ENCODE measurements at places on chromosomes 11 and 22.

DNA sequence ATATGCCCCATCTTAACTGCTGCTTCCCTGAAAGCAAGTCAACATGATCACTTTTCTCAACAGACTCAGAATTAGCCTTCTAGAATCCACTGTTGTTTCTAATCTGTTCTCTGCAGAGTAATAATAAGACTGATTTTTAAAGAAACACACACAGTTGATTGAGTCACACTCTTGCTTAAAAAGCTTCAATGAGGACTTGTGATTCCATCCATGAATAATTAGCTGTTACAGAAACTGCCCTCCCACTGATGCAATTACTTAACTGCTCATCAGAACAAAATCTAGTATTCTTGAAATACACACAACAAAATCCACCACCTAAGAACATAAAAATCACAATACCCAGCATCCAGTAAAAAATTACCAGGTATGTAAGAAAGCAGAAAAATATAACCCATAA is 100.5 kb upstream of the TIMP3 start:
- no peak for DNase-seq

GRCh38 chr11:123741159-123742030 is at the start of gene ZNF202:
Gene ZNF202, minus strand, starts transcription at chr11:123741660. Its CDS starts 10,772 bp downstream, at chr11:123730888.
- DNase-seq: peak; percentile 89

DNA sequence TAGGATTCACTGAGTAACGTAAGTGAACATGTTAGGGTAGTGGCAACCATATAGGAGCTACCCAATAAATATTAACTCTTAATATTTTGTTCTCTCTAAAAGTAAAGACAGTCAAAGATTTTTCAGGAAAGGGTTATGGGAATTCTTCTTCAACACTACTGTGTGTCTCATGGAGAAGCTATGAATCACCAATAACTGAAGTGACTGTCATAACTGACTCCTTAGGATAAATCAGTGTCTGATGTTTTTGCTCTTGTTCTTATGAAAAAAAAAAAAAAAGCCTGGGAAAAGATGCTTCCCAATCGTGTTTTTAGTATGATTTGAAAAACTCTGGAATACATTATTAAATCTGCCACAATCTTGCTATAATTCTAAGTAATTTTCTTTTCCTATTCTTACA is 111.2 kb upstream of the CEP126 start:
- DNase-seq: no peak

GRCh38 chr11:86014221-86014620 is 54.7 kb downstream of the PICALM start:
- no peak for DNase-seq

DNA sequence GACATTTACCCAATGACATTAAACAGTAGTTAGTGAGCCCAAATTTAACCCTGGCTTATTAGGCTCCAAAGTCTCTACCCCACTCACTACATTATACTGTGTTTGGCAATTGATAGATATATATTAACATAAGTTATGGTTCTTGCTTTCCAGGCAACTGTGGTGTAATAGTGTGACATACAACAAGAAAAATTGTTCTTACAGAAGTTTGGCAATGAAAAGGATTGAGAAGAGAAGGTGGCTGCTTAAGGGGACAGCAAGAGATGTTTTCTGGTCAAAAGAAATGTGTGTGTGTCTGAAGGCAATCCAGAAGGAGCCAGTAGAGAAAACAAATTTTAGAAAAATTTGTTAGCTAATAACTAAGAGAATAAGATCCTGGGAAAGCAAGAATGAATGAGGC is 132.4 kb downstream of the SWAP70 start:
- DNase-seq: no peak

DNA sequence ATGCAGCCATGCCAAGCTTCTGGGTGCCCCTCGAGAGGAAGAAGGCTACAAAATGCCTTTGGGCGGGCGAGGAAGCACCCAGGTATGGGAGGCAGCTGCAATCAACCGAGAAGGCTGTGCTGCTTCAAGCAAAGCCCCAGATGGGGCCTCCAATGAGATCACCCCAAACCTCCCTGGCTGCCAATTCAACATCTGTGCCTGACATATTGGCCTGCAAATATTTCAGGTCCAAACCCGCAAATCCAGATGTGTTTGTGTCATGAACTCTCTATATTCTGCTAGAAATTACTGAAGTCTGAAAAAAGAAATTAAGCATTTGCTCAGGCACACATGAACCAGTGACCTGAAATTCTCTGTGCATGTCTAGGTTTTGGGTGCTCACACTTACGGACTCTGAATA is 78.8 kb upstream of the RCN1 start:
- no peak for DNase-seq

- DNase-seq: no peak
These were observed 21.4 kb upstream of the TMEM184B start for GRCh38 chr22:38294193-38294592.

DNA sequence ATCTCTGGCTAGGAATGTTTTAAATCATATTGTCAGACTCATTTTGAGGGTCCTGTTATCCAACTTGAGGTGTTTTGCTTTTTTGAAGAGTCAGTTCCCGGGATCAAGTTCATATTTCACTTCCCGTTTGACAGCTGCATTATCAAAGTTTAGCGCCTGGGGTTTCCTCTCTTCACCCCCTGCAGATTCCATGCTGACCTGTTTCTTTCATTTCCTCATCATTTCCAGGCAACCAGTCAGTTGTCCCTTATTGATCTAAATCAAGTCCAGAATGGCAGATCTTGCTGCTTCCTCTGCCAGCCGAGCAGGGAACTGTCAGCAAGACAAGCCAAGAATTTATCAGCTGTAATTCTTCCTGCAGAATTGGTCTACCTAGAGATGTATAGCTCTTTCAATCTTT is 197.6 kb upstream of the SYN3 start:
- no peak for DNase-seq

DNA sequence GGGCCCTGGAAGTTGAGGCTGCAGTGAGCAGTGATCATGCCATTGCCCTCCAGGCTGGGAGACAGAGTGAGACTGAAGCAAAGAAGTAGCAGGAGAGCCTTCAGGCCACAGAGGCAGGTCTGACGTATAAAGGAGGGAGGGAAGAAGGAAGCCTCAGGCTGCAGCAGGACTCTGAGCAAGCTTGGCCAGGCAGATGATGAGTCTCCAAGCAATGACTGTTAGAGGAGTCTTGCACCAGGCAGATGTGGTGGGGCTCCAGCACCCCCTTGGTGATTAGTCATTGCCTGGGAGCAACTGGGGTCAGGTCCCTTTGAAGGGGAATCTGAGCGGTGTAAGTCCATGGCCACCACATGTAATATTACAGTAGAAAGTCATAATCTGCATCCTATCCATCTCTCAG is 36.6 kb upstream of the NFAM1 start:
- DNase-seq: no peak

- DNase-seq: no peak
These were observed 53.4 kb downstream of the SLC1A2 start for GRCh38 chr11:35365961-35366360.

DNA sequence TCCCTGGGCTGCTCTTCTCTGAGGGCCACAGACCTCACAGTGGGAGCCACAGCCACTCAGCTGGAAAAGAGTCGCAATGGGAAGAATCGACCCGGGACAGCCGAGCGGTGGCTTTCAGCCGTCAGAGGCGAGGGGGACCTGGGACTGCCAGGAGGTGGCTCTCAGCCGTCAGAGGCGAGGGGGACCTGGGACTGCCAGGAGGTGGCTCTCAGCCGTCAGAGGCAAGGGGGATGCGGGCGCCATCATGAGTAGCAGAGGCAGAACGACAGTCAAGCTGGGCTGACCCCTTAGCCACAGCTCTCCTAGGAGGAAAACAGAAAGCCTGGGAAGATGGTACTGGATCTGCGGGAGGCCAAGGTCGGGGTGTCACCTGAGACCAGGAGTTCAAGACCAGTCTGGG is 14.9 kb upstream of the MUC2 start:
- no peak for DNase-seq

DNA sequence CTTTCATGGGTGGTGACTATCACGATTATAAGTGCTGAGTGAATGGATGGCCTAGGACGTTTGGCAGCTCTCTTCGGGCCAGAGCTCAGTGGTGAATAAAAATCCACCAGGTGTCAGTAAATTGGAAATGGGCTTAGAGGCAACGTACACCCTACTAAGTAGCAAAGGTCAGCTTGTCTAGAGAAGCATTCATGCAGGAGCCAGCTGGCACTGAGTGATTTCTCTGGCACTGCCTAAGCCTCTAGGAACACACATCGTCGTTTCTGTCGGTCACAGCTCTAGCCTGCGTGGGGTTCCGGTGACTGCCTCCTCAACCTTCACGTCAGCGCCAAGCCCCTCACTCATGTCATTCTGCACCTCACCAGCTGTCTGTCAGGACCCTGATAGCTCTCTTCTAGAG is 192.4 kb upstream of the NTM start:
- DNase-seq: no peak

DNA sequence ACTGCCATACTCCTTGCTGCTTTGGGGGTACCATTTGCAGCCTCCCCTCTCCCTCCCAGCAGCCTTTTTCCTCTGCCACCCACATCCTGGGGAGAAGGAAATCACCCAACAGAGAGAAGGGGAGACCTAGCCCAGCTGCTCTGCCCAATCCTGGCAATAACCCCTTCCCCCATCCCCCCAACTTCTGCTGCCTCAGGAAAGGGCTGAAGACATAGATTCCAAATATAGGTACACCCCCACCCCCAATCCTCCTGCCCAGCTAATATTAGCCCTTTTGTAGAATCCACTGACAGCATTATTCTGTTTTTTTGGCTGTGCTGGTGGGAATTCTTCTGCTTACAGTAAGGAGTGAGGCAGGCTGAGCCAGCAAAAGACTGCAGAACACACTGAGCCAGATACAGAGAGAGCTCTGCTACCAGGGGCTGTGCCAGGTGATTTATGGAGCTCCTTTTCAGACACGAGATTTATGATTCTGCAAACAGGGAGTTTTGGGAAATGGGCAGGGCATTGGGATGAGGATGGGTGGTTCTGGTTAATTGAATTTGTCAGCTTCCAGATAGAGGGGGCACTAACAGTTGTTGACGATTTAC is 164.0 kb downstream of the TENM4 start:
- DNase-seq: no peak
